Osteoblast (primary cell): ENCODE measurements at places on chromosomes 13 and 19. TPM values are rescaled to one million over a fixed set of nuclear protein-coding genes. Genes with fewer than 3 reads are reported as not detected.

Gene ZNF541
- total RNA-seq = under 0.01 TPM in 2 replicates

Gene ATP1A3
- total RNA-seq = under 0.01 TPM in 2 replicates

Gene ZNF582
- 2.2 and 3.2 TPM in 2 replicates for total RNA-seq

Gene ZNF121
- total RNA-seq = 39.1 and 40.1 TPM in 2 replicates

Gene AMH
- under 0.01 and 0.29 TPM in 2 replicates for total RNA-seq

Gene PLIN4
- total RNA-seq = under 0.01 TPM in 2 replicates

Gene WDR87
- not detected in 2 replicates for total RNA-seq

Gene KLHL1
- not detected in 2 replicates for total RNA-seq

Gene ZNF844
- total RNA-seq = 10.0 and 10.9 TPM in 2 replicates

Gene MEIOSIN
- total RNA-seq = not detected in 2 replicates

Gene TJP3
- total RNA-seq = not detected in 2 replicates

Gene EXOC3L2
- total RNA-seq = not detected in 2 replicates

GRCh38 chr13:25738342-25739196 is 313.2 kb downstream of the SHISA2 start:
- DNase-seq = no peak

GRCh38 chr19:33255781-33256180 is 30.1 kb upstream of the SLC7A10 start:
- no peak for DNase-seq

DNA sequence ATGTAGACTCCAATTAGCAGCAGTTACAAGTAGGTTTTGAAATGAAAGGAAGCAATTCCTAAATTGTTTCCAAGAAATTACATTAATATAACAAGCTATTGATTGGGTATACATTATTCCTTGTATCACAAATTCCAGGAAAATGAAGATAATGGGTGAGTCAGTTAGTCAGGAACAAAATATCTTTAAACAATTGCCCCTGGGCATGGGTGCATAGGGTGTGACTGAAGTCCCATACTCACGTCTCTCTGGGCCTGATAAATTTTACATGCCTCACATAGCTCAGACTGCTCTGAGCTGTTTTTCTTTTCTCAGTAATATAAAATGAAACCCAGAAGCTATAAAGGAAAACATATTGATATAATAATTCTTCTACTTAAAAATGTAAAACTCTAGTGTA is 87.8 kb downstream of the FNDC3A start:
- no peak for DNase-seq

GRCh38 chr13:110042253-110042950 is 256.0 kb upstream of the IRS2 start:
- DNase-seq = peak; percentile 18

DNA sequence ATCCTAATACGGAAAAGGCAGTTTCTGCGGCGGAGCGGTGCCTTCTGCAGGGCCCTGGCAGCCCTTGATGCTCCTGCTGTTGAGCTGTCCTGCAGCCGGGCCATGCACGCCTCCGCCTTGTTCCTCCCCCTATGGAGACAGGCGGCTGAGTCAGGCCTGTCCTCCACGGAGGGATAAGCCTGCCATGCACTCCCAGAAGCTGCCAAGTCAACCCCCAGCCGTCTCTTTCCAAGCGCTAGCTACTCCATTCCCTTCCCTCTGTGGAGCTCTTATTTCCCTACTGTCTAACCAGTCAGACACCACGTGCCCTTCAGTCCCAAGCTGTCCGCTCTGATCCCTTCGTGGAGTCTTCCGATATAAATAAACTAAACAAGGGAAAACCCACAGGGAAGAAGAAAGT is 197.0 kb downstream of the COL4A1 start:
- peak; percentile 100 for DNase-seq

DNA sequence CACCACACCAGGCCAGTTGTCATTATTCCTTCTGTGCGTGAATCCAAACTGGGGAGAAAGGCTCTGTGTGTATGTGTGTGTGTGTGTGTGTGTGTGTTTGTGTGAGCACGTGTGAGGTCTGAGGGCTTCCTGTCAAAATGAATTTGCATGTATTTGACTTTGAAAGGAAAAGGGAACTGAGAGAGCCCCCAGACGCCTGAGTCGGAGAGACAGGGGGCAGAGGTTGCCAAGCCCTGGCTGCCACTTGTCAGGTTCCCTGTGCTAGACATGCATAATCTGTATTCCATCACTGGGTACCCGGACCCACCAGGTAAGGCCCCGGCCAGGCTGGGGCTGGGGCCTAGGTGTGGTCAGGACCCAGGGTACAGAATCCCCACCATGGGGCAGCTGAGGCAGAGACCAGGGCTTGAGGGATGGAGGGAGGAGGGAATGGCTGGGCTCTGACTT is at the start of gene CLEC17A:
Gene CLEC17A, plus strand, starts transcription at position 191 of the 447 bp plus-strand sequence. Its CDS starts 77 bp downstream, at position 268.
- DNase-seq = peak; percentile 10

- DNase-seq = no peak
Observed at GRCh38 chr13:92028695-92029094, 630.3 kb downstream of the GPC5 start.

DNA sequence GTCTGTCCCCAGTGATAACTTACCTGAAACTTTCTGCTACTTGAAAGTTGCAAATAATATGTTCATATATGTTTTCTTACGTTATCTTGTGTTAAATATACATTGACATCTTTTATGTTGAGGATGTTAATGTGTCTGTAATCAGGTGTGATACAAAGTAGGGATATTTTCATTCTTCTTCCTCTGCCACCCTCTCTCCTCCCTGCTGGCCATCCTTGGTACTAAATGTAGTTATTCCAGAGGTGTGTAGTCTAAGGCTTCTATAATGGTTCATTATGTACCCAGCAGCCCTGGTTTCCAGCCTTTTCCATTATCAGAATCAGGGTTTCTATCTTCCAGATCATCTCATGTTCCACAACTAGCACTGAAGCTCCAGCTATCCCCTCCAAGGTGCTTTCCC is 606.7 kb upstream of the KLHL1 start:
- no peak for DNase-seq

GRCh38 chr19:40552848-40553247 is 23.8 kb upstream of the SHKBP1 start:
- no peak for DNase-seq

- DNase-seq = no peak
Observed at GRCh38 chr13:94323764-94324758, 155.4 kb downstream of the DCT start.

GRCh38 chr13:113941571-113942191 is 32.2 kb downstream of the C13orf46 start:
- peak; percentile 84 for DNase-seq

GRCh38 chr13:75855847-75856246 is 219.7 kb downstream of the LMO7 start:
- peak; percentile 11 for DNase-seq

DNA sequence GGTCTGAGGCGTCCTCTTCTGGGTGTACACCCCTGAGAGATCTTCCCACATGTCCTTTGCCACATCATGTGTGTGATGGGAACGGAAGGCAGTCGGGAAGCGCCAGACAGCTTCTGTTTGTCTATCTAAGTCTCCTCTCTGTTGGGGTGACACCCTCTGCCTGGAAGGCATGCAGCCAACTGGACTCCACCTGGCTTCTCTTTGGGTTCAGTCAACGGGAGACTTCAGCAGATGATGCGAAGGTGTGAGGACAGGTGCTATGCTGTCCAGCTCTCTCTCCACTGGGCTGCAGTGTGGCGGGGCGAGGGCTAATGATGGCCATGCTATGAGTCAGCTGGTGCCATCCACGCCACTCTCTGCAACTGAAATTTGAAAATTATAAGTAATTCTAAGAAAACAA is 14.3 kb upstream of the SBK3 start:
- peak; percentile 17 for DNase-seq

DNA sequence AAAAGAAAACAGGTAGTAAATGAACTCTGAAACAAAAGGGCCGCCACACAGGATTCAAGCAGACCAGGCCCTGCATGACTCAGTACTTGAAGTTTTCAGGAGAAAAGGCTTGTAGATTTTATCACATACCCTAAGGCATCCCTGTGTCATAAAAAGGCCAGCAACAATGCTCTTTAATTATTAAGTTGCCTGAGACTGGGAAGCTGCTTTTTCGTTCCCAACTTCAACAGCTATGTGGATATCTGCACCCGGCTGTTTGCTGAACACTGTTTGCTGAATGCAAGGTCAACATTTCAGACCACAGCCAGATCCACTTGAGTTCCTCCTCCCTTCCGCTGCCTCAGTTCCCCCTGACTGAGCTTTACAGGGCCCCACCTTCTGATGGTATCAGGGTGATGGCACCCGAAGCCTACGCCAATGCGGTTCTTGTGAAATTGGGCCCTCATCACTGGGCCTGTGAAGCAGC is 6.1 kb upstream of the ECH1 start:
- DNase-seq = peak; percentile 5

- DNase-seq = no peak
Observed at GRCh38 chr19:37077501-37077933, 716 bp upstream of the ZNF420 start.

GRCh38 chr13:52366291-52366690 is 39.7 kb downstream of the THSD1 start:
- DNase-seq = no peak

GRCh38 chr19:14147797-14148605 is 11.6 kb upstream of the ASF1B start:
- DNase-seq = peak; percentile 99

GRCh38 chr13:95391785-95392184 is 90.5 kb upstream of the ABCC4 start:
- DNase-seq = no peak

GRCh38 chr19:9797871-9798270 is 21.0 kb downstream of the FBXL12 start:
- DNase-seq = no peak

DNA sequence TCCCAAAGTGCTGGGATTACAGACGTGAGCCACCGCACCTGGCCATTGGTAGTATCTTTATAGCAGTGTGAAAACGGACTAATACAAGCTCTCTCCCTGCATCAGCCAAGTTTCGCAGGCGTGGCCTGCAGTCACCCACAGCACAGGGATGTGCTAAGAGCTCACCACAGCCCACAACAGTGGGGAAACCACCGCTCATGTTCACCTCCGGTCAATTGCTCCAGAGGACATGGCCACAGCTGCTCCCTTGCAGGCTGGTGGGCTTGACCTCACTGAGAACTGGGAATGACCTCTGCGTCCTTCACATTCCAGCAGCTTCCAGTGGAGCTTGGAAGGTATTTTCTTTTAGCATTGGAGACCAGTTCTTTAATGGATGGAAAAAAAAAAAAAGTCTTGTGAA is 156.4 kb downstream of the KCTD15 start:
- DNase-seq = no peak

DNA sequence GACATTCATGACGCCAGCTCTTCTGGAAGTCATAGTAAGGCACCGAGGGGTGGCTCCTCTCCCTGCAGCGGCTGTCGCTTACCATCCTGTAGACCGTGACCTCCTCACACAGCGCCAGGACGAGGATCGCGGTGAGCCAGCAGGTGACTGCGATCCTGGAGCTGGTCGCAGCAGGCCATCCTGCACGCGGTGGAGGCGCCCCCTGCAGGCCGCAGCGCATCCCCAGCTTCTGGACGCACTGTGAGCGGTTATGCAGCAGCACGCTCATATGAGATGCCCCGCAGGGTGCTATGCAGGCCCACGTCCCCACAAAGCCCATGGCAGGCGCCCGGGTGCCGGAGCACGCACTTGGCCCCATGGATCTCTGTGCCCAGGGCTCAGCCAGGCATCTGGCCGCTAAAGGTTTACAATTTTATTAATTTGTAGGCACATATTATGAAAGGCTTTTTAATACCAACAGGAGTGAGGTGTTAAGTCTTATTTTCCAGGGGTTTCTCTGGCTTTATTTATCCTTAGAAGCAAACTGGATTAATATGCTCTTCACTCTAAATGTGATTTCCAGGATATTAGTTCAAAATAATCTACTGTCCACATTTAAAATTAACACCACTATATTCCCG is 35.6 kb upstream of the PSPC1 start:
- DNase-seq = peak; percentile 69

GRCh38 chr19:2722541-2723344 is 1.6 kb upstream of the DIRAS1 start:
- peak; percentile 100 for DNase-seq

DNA sequence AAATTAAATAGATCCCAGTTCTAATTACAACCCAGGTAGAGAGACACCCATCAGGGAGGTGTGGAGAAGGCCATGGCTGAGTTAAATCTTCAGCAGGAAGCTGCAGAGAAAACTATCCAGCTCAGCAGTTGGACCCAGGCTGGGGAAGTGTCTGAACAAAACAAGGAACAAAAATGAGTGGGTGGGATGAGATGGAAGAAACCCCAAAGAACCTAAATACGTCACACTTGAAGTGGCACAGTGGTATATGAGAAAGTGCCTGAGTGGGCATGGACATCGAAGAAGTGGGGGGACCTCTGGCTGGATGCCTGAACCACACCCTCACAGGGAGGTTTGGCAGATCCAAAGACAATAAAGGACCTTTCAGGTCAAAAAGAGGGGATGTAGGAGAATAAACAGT is 3.5 kb upstream of the EPHX3 start:
- DNase-seq = peak; percentile 73

DNA sequence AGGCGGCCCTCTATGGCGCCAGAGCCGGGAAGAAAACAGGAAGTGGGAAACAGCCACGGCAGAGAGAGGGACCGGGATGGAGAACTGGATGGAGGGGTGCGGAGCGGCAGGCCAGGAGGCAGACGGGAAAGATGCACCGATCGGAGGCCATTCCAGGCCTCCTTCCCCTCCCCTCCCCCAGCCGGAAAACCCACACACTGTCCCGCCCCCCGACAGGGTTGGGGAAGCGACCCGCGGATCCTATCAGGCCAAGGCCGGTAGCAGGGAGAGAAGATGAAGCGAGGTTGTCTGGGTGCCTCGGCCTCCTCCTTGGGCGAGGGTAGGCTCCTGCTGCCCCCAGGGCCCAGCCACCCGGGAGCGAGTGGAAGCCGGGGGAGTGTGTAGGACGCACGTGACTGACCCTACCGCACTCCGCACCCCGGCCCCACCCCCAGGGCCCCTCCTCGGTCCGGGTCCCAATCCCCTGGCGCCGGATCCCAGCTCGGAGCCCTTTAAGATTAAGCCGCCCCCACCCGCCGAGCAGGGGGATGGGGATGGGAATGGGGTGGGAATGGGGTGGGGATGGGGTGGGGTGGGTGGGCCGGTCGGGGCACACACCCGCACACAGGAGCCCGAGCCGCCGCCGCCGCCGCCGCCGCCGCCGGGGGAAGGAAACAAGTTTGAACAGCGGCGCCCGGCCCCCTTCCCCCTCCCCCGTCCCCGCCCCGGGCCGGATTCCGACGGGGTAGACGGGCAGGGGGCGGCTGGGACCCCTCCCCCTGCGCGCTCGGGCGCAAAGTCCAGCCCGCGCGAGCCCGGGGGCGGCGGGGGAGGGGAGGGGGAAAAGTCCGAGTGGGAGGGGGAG is 1.5 kb downstream of the ERF start:
- DNase-seq = peak; percentile 96

GRCh38 chr19:17113127-17113785 is 37.7 kb downstream of the MYO9B start:
- DNase-seq = peak; percentile 58

DNA sequence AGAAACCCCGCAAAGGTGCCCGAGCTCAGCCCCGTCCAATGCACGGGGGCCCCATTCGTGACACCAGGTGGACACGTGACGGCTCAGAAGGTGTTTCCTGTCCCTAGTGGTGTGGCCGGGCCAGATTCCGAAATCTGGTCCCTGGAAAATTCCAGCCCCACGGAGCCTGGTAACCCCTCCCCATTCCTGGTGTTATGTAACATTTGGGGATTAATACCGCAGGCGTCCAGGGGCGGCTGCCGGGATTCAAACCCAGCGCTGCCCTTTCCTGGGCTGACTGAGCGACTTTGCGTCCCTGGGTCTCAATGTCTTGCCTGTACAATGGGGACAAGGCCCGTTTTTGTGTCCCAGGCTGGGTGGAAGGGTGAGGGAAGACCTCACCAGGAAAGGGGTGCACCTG is 1.0 kb upstream of the PLK5 start:
- DNase-seq = peak; percentile 64

- peak; percentile 32 for DNase-seq
Observed at GRCh38 chr13:33751151-33751550, 66.8 kb upstream of the RFC3 start.

GRCh38 chr19:5891938-5892771 is 11.4 kb downstream of the NDUFA11 start:
- peak; percentile 94 for DNase-seq
